A549 treated with CORT108297 at 1 μM for 4 hours (cell line): ENCODE measurements at places on chromosomes 1 and 21. TPM values are rescaled to one million over a fixed set of nuclear protein-coding genes. Genes with fewer than 3 reads are reported as not detected.

MAP3K21 gene
- 8.6 to 11.8 TPM (median 10.9 TPM) in 5 replicates for total RNA-seq

IVL gene
- 0.03 to 0.06 TPM in 2 of 5 replicates, not detected in the others for total RNA-seq

IBA57 gene
- total RNA-seq, result 2.9 to 6.8 TPM (median 5.6 TPM) in 5 replicates

SRGAP2 gene
- total RNA-seq, result 18.7 to 29.5 TPM (median 26.5 TPM) in 5 replicates

CHI3L2 gene
- total RNA-seq, result 0.20 to 0.51 TPM (median 0.36 TPM) in 5 replicates

CD34 gene
- total RNA-seq, result not detected in 5 replicates

NBPF20 gene
- 2.9 to 3.7 TPM (median 3.1 TPM) in 5 replicates for total RNA-seq

AGT gene
- total RNA-seq, result 0.06 to 0.17 TPM (median 0.09 TPM) in 4 of 5 replicates, not detected in the other

TSPEAR gene
- not detected in 5 replicates for total RNA-seq

LRRIQ3 gene
- 0.51 to 0.91 TPM (median 0.73 TPM) in 5 replicates for total RNA-seq

HSD11B1 gene
- total RNA-seq, result 0.12 to 0.14 TPM in 2 of 5 replicates, not detected in the others

ATP1A4 gene
- total RNA-seq, result not detected in 5 replicates

PTPN14 gene
- total RNA-seq, result 8.0 to 11.6 TPM (median 9.8 TPM) in 5 replicates

AXDND1 gene
- 0.18 to 0.39 TPM (median 0.32 TPM) in 5 replicates for total RNA-seq

TXNIP gene
- 0.08 to 0.30 TPM (median 0.15 TPM) in 5 replicates for total RNA-seq

TEDDM1 gene
- not detected in 5 replicates for total RNA-seq

S100A4 gene
- 1,610 to 1,903 TPM (median 1,713 TPM) in 5 replicates for total RNA-seq

CCDC30 gene
- total RNA-seq, result 0.39 to 0.68 TPM (median 0.59 TPM) in 5 replicates

CNIH3 gene
- total RNA-seq, result 0.25 to 0.69 TPM (median 0.56 TPM) in 5 replicates

CELA3B gene
- total RNA-seq, result not detected in 5 replicates

SLC44A5 gene
- total RNA-seq, result 0.02 to 0.17 TPM (median 0.06 TPM) in 5 replicates

SIK1 gene
- total RNA-seq, result 8.7 to 21.2 TPM (median 15.9 TPM) in 5 replicates
